ENCODE measurements at places on chromosomes 5 and 9.

DNA sequence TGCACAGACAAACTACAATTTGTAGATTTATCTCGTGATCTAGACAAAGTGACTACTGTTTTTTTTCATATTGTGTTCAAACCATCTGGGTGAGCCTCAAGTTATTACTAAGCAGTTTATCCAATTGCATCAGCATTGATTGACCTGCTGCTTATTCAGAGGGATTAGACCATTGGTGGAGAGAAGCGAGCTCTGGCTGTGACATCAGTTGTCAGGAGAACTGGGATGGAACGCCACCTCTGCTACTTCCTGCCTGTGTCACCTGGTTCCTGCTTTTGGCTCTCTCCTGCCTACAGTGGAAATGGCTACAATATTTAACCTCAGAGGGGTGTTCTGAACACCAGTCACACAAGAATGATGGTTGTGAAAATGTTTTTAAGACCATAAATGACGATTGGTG is 12.1 kb downstream of the NR4A3 start:
- DNase-seq: no peak

DNA sequence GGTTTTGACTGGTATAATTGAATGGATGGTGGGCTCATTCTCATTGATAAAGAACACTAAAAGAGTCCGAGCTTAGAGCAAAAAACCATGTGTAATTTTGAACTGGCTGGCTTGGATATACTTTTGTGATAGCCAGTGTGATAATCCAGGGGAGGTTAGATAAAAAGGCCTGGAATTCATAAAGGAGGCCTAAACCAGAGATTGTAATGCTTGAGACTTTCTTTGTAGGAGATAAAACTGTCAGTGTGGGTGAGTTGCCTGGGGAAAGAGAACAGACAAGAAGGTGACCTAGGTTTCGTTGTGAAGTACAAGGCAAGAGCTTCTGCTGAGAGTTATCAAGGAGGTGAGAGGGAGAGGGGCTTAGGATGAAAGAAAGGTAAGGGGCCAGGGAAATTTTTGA is 17.0 kb upstream of the NMUR2 start:
- no peak for DNase-seq

GRCh38 chr9:78010445-78010844 is 21.2 kb downstream of the GNAQ start:
- no peak for DNase-seq

DNA sequence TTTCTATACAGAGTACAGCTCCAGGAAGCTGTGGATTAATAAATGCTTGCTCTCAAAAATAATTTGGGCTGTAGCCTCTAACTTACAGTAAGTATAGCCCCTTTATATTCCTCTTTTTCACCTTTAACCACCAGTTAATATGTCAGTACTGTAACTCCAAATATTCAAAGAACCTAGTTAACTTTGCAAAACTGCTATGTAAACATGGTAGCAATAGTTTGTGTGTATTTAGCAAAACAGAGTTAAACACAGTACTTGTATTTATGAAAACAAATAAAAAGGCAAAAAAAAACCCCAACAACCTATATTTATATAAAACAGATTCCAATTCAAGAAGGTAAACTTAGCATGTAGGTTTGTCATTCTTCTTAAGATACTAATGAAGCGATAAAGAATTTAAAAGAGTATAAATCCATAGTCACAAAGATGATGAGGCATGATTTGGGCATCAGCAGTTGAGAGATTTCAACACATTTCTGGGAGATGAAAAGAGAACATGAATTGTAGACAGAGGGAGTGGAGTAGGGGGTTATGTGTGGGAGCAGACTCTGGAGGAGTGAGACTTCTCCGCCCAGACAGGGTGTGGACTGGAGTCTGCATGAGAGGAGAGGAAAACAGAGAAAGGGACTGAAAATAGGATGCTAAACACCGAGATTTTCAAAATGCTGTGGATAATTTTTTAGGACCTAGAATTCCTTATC is 47.0 kb upstream of the F2RL1 start:
- DNase-seq: no peak

DNA sequence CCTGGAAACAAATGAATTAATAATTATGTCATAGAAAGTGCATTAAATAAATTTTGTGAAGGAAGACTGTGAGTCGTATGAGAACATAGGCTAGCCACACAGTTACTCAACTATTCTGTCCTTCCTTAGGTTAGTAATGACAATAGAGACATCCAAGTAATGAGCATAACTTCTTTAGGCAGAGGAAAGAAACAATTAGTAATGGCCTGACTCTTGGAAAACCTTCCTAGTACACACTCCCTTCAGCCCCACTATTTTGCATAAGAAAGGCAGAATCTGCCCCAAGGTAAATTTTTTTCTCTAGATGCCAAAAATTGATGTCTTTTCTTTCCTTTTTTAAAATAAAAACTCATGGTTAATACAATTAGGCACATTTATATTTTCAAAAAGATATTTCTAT is 1619.0 kb upstream of the WWC1 start:
- DNase-seq: no peak

GRCh38 chr5:112584781-112585180 is 152.9 kb upstream of the APC start:
- no peak for DNase-seq

DNA sequence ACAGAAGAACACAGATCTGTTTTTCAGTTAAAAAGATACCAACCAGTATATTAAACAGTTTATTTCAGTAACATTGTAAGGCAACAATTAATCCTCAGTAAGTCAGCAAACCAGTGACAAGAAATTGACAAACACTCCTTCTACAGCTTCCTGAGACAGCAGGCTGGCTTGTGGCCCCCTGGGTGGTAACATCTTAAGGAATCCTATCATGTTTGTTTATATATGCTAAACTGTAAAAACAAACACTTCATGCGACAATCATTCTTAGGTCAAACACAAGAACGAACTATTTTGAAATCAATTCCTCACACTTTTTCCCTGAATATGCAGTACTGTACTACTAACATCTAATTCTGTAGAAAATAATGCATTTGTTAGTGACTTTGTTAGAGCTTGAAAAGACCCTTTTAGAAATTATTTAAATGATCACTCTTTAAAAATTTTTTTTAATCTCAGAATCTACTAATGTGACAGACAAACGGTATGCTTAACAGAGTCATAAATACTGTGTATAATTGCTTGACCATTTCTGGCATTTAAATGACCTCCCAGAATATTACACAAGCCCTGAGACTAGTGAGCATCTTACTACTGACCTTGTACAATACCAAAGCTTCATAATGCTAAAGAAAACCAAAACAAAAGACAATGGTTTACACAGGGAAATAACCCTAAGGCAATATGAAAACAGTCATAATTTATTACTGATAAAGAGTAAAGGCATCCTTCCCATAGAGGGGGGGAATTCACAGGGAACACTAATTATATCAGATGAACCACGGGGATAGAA is 48.2 kb downstream of the ERMP1 start:
- DNase-seq: no peak

GRCh38 chr9:10026443-10026984 is 586.3 kb downstream of the PTPRD start:
- DNase-seq: no peak

DNA sequence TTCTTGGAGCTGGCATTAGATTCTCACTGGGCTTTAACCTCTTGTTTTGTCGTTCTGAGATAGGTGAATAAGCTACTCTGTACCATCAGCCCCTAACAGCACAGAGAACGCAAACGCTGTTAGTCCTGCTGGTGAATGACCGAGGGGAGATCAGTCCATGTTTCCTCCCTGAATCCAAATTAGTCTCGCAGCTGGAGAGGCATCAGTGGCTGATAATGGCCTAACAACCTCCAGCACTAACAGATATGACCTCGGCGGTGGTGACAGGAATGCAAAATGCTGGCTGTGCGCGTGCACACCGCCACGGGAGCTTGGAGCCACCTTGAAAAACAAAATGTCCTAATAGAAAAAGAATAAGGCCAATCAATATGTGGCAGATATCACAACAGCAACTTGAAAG is 77.6 kb upstream of the IRX1 start:
- no peak for DNase-seq

Measured in cortex of kidney (tissue), 1 donor.